ENCODE measurements at places on chromosomes 2 and 18.
A peak's percentile ranks its signal among the peaks of the same experiment; 100 is the strongest.

DNA sequence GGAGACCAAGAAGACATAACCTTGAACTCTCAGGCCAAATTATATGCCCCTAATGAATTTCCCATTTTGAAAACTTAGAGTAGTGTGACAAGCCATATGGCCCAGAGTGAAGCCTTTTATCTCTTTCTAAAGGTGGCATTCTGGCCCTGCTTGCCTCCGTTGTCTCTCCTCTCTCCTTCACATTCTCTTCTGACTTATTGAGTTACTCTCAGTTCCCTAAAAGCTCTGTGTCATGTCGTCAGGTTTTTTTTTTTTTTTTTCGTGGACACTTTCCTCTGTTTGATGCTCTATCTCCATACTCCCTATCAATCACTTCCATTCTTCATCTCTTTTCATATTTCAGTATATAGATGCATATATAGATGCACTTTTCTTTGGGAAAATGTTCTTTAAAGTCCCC is 128.1 kb upstream of the RPRM start:
- no peak for ATAC-seq

- ATAC-seq = no peak
Observed at GRCh38 chr18:9105420-9105819, 2.9 kb downstream of the NDUFV2 start.

DNA sequence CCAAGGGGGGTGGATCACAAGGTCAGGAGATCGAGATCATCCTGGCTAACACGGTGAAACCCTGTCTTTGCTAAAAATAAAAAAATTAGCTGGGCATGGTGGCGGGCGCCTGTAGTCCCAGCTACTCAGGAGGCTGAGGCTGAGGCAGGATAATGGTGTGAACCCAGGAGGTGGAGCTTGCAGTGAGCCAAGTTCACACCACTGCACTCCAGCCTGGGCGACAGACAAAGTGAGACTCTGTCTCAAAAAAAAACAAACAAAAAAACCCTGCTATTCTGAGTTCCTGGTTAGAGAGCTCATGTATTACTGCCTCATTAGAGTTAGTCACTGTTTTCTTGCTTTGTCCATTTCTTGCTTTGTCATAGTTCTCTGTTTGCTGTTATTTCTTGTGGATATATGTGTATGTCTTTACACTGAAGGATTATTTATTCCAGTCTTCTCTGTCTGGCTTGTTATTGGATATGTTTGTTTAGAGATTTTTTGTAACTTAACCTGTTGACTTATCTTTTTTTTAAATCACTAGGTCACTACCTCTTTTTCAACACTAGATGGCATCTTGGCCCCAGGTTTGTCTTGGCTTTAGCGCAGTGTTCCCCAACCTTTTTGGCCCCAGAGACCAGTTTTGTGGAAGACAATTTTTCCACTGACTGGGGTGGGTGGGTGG is 17.0 kb downstream of the TTLL4 start:
- ATAC-seq = no peak

- no peak for ATAC-seq
Observed at GRCh38 chr2:42736598-42737322, 27.2 kb downstream of the OXER1 start.

DNA sequence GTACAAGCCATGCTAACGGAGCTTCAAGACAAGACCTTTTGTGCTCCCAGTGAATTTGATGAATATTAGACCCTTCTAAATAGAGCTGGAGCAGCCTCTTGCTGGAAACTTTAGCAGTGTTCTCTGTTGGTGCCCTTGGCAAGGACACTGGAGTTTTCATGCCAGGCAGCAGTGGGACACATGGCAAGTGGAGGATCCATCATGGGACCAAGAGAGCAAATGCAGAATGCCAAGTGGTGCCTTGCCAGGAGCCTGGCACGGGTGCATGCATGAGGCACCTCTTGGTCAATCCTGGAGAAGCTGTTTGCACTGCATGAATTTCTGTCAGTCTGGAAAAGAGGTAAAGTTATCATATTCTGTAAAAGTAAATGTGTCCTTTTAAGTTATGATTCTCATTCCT is 59.1 kb downstream of the NETO1 start:
- ATAC-seq = no peak

DNA sequence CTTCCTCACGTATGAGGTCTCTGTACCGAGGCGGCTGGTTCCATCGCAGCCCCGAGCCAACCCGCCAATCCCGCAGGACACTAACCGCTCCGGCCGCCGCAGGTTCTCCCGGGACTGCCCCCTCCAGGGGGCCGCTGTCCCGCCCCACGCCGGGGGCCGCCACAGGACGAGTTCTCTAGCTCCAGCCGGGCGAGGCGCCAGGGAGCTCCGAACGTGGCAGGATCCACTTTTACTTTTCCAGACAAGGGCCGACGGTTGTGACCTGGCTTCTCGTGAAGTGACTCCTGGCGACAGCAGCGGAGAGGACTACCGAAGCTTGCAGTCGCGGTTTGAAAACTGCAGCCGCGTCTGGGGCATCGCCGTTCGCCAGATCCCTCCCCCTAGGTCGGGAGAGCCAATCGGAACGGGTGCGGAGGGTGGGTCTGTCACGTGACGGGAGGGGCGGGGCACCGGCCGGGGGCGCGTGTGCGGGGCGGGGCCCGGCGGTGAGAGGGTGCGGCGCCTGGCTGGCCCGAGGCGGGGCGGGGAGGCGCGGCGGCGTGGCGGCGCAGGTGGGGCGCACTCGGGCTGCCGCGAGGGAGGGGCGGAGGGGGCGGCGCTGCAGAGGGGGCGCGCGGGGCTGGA is at the start of gene STK17B:
STK17B (minus strand) TSS at position 331 of the 624 bp plus-strand sequence. CDS start 8,195 bp downstream, outside the sequence.
- peak; percentile 67 for ATAC-seq

DNA sequence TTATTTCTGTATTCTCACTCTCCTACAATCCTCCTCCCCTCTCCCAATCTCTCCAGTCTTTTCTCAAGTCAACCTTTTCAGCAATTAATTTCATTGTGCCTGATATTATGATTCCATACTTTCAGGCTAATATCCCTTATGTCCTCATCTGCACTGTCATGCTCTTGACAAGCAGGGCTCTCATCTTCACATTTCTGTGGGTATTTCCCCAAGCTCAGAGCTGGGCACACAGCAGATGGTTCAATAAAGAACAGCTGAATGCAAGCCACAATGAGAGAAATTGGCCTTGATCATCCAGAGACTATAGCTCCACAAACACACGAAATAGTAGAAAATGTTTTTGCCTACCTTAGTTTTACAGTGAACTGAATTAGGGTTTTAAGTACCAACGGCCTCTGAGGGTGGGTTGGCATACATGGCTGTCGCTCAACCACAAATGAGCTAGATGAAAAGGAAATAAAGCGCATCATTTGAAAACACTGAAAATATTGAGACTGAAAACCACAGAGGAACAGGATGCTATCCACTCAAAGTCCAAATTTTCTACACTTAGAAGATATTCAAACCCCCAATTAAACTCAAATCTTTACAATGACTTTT is 47.5 kb upstream of the STAT1 start:
- no peak for ATAC-seq

- ATAC-seq = no peak
Observed at GRCh38 chr2:174888646-174889271, 116.4 kb downstream of the CHN1 start.

DNA sequence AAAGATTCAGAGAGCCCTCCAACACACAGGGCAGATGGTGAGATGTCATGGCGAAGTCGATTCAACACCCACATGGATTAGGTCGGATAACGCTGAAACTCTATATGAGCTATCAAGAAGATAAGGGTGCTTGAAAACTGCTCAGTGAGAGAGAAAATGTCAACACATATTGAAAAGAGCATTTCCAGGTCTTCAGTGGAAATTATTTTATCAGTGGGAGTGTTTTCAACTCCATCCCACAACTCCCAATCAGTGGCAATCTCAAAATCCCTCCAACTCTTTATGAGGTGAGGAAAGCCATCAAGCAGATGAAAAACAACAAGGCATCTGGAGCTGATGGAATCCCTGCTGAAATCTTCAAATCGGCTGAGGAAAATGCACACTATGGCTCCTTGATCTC is 104.5 kb upstream of the KLHL14 start:
- no peak for ATAC-seq

DNA sequence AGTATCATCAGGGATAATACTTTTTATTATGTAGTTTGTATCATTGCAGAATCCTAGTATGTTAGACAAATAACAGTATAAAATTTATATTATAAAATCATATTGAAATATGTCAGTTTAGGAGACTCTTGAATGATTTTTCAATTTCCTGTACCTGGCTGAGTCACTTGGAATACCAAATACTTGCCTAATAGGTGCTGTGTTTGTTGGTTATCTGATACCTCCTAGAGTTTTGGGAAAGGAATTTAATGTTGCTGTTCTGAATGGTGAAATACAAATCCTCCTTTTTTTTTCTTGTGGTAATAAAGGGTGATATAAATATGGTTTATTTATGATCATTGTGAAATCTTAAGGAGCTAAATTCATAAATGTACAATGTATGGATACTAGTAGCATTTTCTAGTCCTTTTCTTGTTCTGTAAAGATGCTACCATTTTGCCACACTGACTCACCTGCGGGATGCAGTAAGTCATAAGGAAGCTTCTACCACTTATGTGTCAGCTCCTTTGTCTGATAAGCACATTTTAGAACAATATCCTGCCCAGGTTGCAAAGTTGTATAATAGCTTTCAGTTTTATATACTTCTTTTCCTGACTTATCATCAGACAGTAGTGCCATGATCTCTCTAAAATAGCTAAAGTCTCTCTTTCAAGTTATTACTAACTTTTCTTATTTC is 465.5 kb downstream of the XIRP2 start:
- no peak for ATAC-seq

DNA sequence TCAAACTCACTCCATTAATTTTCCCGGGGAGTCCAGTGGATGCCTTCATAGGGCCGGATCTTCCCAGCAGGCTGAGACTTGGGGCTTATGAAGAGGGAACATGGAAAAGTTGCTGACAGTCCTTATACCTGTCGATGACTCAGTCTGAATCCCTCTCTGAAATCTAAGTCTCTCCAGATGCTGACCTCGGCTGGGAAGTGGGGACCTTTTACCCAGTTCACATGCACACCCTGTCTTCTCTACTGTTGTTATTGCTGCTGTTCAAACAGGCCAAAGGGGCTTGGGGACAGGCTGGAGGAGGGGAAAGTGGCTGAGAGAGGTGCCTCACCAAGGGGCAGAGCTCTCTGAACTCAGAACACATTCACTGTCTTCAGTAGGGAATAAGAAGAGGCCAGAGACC is 4.1 kb upstream of the TNP1 start:
- ATAC-seq = no peak

DNA sequence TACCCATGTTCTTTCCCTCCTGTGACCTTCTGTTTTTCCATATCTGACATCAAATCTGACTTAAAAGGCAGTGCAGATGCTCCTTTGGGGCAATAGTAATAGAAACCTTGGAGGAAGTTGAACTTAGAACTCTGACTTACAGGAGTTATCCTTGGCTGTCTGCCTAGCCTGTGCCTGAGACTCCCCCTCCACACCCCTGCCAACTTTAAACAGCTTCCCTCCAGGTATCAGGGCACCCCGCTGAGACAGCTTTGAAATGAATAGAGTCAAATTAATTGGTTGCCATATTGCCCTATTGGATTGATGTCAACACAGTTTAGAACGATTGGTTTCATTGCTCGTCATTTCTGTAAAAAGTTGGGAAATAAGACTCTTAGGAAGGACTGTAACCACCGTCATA is 322.0 kb downstream of the PRKCE start:
- no peak for ATAC-seq

DNA sequence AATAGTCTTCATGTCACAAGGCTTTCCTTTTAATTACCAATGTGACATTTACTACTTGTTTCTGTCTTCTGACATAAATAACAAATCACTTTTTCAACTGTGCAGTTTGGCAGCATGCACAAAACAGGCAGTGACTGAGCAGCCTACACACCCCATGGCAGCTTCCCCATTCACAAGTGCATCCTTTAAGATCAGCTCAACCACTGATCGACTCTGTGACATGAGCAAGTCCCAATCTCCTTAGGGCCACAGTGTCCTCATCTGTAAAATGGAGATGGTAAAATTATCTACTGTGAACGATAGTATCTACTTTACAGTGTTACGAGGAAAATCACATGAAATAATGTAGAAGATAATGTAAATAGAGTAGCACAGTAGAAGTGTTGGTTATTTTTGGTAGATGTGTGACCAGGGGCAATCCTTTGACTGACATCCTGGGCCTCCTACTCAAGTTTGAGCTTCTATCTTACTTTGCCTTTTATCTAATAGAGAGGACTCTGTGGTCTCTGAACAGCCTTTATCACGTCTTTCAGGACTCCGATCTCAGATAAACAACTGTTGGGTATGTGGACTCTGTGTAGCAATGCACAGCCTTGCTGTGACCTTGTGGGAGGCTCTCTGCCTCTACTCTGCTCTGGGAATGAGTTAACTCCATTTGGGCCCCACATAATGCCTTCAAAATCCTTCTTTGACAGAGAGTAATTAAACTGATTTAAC is 120.6 kb downstream of the PIGN start:
- ATAC-seq = no peak
